ENCODE measurements at places on chromosomes 12 and 14. TPM values are rescaled to one million over a fixed set of nuclear protein-coding genes. Genes with fewer than 3 reads are reported as not detected.

DNA sequence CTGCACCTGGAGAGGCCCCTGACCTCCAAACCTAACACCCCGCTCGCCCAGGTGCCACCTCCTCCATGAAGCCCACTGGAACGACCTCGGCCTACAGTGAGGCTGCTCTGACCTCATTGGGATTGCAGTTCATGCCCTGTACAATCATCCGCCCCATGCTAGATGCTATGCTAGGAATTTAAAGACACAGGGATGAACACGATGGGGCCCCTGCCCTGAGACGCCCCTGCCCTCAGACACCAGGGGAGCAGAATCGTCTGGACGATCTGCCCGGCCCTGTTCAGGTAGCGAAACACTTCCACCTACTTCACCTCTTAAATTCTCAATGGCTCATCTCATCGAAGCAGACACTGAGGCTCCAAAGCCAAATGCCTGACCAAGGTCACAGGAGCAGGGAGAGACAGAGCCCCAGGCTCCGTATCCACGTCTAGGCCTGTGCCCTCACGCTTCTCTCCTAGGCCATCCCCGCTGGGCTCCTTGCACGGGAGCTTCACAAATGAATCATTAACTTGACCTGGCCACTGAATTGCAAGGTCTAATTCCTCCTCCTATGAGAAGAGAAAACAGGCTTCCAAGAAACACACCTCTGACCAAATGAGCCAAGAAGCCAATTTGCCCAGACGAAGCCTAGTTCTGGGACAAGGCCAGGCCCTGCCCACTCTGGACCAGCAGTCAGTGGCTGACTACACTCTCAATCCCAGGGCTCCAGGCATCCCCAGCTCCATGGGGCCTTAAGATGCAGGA is 35.2 kb downstream of the SCARB1 start:
- DNase-seq = no peak

GRCh38 chr12:70033310-70033709 is 208.3 kb downstream of the MYRFL start:
- no peak for DNase-seq

DNA sequence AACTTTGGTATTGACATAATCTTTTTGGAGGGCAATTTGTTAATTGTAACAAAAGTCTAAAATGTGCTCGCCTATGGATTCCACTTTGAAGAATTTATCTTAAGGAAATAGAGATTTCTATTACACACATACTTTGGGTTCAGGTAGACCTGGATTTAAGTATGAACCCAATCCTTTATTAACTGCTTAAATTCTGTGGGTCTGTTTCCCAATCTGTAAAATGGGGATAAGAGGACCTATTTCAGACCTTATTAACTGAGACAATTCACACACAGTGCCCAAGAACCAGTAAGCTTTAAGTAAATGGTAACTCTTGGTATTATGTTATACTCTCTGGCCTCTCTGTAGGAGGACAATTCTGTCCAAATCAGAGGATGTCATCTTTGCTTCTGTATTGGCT is 822 bp upstream of the EIF2B2 start:
- no peak for DNase-seq

DNA sequence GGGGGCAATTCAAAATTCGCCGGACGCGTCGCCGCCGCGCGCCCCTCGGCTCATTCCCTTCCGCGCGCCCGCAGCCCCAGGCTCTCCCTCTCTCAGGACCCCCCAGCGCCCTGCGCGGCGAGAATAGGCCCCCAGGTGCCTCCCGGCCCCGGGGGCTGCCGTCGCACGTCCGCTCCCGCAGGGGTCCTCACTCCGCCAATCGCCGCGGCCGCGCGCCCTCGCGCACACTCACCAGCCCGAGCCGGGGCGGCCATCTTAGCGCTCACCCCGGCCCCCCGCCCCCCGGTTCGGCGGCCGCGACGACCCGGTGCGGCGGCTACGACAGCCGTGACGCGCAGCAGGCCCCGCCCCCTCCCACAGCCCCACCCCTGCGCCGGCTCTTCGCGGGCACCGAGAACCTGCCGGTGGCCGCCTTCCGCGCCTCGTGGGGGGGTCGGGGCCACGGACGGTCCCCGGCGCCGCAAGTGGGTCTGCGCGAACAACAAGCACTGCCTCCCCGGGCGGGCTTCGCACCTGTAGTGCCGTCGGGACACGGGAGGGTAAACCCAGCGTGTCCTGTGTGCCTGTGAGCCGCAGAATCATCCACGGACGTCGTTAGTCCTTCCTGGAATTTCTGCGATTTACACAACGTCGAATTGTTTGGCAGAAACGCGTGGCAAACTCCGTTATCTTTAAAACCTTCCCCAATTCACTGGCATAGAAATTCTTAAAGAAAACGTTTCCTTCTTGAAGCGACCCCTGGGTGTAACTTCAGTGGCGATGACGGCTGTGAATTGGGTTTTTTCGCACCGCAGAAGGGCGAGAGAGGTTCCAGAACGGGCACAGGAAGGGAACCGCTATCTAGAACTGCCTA is 2.5 kb downstream of the USP44 start:
- peak; percentile 54 for DNase-seq

The WDR20 gene
- total RNA-seq = 29.6 TPM

The DPPA3 gene
- total RNA-seq = not detected

DNA sequence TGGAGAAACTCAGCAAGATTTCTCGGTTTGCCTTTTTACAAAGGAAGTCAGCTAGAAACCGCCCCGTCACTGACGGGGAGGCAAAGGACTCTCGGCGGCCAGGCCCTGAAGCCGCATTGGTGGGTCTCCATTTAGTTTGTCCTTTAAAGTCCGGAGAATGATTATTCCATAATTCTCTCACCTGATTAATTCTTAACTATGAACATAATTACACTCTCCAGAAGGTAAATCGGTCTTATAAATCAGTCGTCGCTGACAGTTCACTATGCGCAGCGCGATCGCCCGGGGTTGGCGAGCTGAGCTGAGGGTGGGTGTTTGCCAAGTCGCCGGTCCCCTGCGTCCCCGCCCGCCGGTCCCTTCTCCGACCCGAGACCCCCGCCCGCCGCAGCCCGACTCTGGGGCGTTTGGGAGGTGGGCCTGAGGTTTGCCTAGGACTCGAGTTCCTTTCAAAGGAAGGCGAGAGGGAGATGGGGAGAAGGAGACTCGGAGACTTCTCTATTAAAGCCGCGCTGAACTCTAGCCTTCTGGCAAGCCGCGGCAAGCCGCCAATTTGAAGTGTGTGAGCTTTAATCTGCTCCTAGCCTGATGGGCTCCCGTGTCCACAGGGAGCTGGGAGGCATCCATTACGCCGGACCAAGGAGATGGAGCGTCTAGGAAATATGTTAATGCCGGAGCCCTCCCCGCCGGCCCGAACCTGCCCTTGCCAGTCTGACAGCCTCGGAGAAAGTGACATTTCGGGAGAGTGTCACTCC is 392.9 kb downstream of the NOVA1 start:
- peak; percentile 58 for DNase-seq

The MUCL1 gene
- total RNA-seq = not detected

DNA sequence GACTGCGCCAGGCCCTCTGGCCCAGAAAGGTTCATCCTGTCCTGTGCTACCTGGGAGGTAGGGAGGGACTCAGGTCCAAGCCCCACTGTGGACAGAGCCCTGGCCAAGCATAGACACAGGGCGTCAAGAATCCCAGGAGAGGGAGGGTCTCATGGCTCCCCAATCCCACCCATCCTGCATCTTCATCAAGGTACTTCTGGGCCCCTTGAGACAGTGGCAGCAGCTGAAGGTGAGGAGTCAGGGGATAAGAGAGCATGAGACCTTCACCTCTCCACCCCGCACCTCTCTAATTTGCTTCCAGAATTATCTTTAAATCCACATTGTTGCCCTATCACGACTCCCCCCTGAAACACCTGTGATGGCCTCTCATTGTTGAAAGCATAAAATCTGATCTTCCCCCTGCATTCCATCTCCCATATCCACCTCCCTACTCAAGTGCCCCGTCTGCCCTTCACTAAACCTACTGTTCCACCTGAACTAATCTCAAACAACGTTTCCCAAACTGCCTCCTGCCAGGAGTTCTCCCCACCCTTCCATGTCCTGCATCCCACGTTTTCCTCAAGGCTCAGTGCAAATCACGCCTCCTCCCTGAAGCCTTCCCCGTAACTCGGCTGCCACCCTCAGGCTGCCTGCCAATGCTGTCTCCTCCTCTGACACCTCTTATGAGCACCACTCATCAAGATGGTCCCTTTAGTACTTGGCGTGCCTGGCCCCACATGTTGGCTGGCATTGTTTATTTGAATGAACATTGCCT is 27.1 kb downstream of the KRT18 start:
- no peak for DNase-seq

DNA sequence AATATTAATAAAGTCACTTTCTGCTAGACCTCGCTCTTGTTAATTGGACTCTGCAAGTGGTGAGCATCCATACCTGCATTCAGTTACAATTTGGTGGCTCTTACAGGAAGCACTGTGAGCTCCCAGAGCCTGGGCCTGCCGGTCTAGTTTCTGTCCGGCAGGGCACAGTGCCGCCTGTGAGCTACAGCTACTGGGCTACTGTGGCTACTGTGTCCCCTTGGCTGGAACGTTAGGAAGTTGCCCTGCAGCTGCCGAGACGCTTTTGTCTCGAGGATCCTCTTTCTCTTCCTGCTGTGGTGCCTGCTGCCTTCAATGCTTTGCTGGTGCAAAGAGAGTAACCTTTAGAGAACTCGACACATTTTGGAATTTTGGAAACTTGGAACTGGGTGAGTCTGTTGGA is 44.6 kb upstream of the PTGDR start:
- no peak for DNase-seq
